Uterus (tissue), 4 donors: ENCODE measurements at places on chromosomes 3 and 15. TPM values are rescaled to one million over a fixed set of nuclear protein-coding genes. Genes with fewer than 3 reads are reported as not detected.
A peak's percentile ranks its signal among the peaks of the same experiment; 100 is the strongest.

Gene LARP6
- 23.8 TPM for total RNA-seq

Gene ZNF445
- 6.4 TPM for total RNA-seq

Gene GP5
- total RNA-seq: 0.41 TPM

Gene EOGT
- 63.5 TPM for total RNA-seq

Gene SPESP1
- 6.8 TPM for total RNA-seq

Gene LRRC2
- total RNA-seq: 1.0 TPM

Gene NR2E3
- not detected for total RNA-seq

Gene SERPINI2
- total RNA-seq: not detected

DNA sequence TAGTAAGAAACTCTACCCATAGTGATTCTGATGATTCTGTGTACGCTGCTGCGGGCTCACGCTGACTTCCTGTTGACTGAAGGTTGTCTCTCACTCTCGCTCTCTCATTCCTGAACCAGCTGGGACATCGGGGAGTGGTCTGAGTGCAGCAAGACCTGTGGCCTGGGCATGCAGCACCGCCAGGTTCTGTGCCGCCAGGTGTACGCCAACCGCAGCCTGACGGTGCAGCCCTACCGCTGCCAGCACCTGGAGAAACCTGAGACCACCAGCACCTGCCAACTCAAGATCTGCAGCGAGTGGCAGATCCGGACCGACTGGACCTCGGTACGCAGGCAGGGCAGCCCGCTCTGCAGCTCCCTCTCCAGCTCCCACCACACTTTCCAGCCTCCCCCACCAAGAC lies 63.6 kb upstream of the NR2E3 start:
- no peak for DNase-seq

DNA sequence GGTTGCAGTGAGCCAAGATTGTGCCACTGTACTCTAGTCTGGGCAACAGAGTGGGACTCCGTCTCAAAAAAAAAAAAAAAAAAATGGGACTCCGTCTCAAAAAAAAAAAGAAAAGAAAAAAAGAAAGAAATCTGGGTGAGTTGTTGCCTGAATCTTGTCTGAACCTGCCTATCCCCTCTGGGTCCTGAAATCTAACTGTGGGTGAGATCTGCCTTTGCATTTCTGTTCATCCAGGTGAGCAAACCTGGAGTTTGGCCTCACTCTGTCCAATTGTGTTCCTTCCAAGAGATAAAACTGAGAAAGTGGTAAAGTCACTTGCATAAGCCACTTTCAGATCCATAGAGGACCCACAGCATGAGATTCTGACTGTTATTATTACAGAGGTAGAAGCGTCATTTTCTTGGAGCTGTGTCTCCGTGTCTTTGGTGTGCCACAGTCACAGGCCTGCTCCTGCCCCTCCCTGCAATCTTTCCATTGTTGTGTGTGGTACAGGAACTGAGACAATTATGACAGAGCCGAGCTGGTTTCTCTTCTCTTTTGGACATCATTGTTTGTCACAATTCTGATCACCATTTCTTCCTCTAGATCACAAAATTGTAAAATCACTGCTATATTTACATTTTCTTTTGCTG lies 235.9 kb downstream of the LPP start:
- DNase-seq: no peak

GRCh38 chr3:168289471-168290008 lies 193.8 kb upstream of the GOLIM4 start:
- no peak for DNase-seq

DNA sequence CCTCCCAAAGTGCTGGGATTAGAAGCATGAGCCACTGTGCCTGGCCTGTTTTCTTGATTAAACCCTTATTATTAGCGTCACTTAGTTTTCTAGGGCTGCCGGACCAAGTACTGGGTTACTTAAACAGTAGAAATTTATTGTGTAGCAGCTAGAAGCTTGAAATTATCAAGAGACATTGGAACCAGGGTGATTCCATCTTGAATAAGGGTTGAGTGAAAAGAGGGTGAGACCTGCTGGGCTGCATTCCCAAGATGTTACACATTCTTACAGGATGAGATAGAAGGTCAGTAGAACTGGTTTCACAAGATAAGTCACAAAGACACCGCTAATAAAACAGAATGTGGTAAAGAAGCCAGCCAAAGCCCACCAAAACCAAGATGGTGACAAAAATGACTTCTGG lies 18.6 kb upstream of the FSTL1 start:
- DNase-seq: no peak

- no peak for DNase-seq
Measured at GRCh38 chr3:13599887-13600450, 51.0 kb downstream of the FBLN2 start.

- DNase-seq: no peak
Measured at GRCh38 chr3:105157766-105158085, 209.0 kb upstream of the ALCAM start.

GRCh38 chr15:65525622-65526021 lies 4.6 kb upstream of the HACD3 start:
- DNase-seq: no peak

GRCh38 chr3:71218508-71218907 lies 365.0 kb downstream of the FOXP1 start:
- DNase-seq: no peak

DNA sequence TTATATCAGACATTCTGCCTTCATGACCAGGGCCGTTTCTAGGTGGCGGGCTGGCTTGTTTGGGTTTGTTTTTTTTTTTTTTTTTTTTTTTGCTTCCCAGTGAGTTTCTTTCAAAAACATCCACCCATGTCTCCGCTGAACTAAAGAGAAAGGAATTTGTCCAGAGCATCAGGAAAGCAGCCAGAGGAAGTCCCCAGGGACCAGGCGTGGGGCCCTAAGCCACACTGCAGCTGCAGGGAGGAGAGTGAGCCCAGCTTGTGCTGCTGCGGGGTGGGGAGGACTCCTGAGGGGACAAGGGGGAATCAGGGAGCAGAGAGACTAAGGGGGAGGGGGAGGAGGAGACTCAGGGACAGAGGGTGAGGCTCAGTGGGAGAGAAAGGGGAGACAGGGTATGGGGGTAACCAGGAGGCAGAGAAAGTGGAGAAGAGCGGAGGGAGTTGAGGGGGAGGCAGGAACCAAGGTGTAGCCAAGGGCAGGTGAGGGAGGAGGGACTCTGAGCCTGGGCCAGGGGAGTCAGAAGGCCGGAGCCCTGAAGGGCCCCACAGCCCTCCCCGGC lies 49.5 kb downstream of the CYP11A1 start:
- peak; percentile 84 for DNase-seq

GRCh38 chr3:43539321-43539720 lies 82.5 kb downstream of the ANO10 start:
- no peak for DNase-seq
